ENCODE measurements at places on chromosomes 11 and 22.
A peak's percentile ranks its signal among the peaks of the same experiment; 100 is the strongest.

DNA sequence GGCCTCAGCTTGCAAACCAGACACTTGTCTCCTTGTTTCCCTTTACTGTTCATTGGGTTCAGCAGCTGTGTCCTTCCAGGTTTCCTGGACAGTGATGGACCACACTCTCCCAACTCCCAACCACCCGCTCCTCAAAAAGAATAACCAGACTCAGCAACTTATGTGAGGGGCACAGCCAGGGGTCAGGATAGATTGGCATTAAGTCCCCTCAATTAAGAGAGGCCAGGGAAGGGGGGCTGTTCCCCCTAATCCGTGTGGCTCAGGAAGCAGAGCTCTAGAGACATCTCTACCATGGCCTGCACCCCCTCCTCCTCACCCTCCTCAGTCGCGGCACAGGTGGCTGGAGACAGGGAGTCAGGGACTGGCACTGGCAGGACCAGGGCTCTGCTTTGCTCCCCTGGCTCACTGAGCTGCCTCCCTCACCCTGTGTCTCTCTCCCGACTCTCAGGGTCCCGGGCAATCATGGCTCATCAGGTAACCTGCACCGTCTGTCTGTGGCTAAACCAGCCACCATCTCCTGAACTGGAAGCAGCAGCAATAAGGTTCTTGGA, 111.7 kb downstream of the ZNF280B start:
- DNase-seq: no peak

GRCh38 chr11:72578991-72579815, 95.0 kb downstream of the PDE2A start:
- DNase-seq: no peak

DNA sequence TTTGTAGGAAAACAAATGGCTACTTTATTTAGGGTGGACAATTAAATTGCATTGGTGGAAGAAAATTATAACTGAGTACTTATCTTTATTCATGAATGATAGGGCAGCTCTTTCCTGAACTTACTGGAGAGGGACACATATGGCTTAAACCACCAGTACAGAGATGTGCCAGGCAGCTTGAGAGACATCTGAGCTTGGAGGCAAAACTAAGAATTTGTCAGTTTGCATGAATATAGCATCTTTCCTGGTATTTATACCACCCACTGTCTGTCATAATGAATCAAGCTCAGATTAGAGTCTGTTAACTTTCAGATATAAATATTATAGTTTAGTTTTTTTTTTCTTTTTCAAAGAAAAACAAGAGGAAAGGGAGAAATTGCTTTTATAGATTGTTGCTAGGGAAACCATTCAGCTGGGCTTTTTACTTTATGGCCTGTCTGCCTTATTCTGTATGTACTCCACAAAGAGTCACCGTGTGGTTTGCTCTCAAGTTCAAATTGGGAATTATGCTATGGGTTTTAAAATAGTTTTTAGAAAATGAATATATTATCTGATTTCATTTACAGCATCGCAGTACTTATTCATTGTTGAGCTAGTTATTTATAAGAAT, 477.0 kb upstream of the CHORDC1 start:
- DNase-seq: no peak

DNA sequence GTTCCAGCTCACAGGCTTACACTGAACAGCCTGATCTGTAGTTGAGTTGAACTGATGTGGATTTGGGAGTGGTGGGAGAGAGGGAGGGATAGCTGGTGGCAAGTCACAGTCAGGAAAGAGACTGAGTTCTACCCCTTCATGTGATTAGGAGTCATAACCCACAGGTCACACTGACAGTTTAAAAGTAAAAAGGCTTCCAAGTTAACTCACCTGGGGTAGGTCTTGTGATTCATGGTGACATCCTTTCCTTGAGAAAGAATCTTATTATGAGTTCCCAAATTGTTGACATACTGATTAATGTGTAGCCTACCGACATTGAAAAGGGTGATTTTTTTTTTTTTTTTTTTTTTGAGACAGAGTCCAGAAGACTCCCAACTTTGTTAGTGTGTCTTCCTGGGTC, 5.4 kb downstream of the IZUMO1R start:
- no peak for DNase-seq

DNA sequence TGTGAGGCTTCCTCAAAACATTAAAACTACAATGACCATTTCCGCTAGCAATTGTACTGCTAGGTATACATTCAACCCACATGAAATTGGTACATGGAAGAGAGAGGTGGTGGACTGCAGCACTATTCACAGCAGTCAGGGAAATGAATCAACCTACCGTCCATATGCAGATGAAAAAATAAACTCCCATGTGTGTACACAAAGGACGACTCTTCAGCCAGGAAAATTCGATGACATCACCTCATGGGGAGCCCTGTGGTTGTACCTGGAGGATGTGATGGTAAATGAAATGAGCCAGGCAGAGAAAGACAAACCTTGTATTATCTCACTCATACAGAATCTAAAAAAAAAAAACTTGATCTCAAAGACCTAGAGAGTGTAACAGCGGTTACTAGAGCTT, 23.3 kb downstream of the RFPL3 start:
- DNase-seq: no peak

DNA sequence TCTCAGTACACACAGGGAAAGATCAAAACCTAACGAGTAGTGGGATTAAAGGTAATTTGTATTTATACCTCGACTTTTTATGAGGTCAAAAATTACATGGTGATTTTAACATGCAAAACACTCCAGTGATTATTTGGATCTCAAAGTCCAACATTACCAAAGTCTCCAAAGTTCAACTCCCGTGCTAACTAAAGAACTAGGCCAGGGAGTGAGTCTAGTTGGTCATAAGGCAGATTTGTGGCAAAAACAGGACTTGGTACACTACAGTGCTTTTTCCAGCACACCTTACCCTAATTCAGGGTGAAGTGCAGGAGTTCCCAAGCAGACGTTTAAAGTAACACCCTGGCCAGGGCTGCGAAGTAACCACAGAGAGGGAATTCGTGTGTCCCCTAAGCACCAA, 1.1 kb downstream of the PUS3 start:
- DNase-seq: no peak

- DNase-seq: no peak
Measured at GRCh38 chr22:37328017-37328416, 45.7 kb downstream of the CYTH4 start.

DNA sequence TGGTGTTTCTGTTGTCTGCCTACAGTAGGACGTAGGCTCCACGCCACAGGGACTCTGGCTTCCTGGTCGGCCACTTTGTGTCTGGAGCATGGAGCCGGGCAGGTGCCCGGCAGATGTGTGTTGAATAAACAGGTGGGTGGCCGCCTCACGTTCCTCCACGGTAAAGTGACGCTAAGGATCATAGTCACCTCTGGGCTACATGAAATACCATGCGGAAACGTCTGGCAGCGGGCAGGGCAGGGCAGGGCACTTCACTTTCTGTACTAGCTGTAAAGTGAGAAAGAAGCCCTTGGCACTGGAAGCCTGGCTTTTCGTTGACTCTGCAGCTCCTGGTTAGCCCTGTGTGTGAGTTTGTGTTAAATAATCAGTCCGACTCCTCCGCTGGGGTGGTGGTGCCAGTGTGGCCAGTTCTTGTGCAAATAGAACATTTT, 52.4 kb downstream of the MCM5 start:
- no peak for DNase-seq

DNA sequence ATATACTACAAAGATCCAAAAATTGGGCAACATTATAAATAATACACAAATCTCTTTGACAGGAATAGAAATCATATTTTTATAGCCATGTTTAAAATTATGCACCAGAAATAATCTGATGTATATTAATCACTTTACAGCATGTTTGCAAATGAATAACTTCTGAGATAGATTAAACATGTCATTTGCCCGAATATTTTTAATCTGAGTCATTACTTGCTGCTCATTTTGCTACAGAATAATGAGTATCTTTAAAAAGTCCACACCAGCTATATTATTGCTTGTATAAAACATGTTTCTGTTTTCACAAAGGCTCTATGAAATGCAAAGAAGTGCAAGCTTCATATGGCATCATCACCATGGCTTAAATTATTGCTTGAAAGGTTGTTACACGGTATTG, 336.8 kb downstream of the GUCY1A2 start:
- DNase-seq: no peak

DNA sequence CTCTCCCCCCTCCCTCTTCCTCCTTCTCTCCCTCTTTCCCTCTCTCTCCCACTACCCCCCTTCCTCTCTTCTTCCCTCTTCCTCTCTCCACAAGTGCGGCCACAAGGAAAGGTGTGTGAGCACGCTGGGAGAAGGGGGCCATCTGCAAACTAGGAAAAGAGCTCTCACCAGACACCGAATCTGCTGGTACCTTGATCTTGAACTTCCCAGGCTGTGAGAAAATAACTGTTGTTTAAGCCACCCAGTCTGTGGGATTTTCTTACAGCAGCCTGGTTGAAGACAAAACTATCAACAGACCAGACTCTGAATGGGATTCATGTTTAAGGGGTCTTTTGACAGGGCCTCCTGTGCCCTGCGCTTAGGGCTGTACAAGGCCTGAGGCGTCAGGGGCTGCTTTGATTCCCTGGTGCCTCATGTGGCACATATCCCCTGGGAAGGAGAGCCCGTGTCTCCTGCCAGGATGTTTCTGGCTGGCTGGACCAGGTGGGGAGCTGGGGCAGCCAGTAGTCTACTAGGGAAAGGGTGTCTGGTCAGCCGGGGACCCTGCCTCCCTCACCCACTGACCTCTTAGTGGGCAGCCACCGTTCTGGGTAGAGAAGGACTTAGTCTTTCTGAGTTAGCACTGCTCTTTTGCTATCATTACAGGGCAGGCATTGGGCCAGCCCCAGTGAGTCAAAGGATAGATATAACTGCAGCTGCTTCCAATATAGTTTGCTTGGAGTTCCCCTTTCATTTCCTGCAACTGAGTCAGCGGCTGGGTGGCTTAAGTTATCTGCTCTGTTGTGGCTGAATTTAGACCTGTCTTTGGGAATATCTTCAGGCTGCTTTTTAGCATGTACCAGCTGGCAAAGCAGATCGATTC, 6.2 kb downstream of the PANX1 start:
- DNase-seq: no peak

DNA sequence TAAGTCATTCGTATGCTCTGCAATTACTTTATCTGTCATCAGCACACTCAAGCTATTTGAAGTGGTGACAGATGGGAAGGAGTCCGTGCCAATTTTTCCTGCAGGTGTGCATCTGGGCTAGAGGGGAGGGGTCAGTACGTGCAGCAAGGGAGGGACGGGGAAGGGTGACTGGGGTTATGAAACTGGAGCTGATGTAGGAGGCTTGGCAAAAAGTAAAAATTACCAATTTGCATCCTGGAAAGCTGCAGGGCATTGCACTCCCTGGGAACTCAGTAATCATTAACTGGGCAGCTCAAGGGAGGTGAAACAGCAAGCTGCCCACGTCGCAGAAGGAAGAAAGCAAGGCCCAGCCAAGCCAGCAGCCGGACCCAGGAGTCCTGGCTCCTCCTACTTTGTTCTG, 87.1 kb upstream of the TMEM45B start:
- DNase-seq: no peak

- DNase-seq: no peak
Measured at GRCh38 chr11:43880640-43881159, at the start of gene ALKBH3. ALKBH3 (plus strand) TSS chr11:43880831; CDS start chr11:43882653, 1,822 bp downstream.

DNA sequence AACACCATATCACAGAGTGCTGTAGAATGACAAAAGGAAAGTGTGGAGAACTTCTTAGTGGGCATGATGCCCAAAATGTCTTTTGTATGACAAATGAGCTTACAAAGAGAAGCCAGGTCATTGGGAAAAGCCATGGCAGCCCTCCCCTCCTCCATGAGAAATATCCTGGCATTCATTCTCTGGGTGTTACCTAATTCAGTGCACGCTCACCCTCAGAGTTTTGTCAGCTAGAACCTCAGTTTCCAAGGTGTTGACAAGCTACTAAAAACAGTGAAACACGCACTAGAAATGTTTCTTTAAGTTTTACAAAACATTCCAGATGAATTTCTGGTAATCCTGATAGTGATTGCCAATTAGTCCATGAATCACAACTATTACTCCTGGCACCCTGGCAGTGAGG, 105.4 kb upstream of the FSHB start:
- no peak for DNase-seq

DNA sequence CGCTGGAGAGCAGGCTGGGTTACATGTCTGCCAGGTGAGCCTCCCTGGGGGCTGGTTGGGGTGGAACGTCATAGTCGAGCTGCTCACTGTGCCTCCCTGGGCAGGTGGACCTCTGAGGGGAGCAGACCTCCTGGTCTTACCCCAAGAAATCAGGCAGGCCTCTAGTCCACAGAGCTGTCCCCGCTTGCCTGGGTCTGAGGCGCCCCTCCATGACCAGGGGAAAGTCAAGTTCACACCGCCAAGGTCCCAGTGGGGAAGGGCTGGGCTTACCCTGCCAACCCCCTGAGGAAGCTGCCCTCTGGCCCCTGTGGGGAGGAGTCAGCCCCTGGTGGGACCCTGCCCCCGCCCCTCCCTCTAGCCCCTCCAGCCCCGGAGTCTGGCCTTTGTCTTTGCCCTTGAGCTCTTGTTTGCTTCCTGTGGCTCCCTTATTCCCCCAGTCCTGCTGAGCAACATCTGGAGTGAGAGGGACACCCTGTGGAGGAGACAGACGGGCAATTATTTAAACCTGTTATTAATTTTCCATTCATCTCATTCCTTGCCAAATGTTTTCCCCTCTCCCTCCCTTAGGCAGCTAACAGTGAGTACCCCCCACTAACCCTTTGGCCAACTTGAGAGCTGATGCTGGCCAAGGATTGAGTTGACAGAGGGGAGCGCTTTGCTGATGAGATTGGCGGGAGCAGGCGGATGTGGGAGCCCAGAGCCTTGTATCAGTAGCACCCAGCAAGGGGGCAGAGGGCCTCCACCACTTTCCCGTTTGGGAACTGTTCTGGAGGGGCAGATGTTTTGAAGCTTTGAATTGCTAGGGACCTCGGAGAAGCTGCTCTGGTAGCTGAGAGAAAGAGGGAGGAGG, 83.4 kb downstream of the CEP164 start:
- DNase-seq: no peak

DNA sequence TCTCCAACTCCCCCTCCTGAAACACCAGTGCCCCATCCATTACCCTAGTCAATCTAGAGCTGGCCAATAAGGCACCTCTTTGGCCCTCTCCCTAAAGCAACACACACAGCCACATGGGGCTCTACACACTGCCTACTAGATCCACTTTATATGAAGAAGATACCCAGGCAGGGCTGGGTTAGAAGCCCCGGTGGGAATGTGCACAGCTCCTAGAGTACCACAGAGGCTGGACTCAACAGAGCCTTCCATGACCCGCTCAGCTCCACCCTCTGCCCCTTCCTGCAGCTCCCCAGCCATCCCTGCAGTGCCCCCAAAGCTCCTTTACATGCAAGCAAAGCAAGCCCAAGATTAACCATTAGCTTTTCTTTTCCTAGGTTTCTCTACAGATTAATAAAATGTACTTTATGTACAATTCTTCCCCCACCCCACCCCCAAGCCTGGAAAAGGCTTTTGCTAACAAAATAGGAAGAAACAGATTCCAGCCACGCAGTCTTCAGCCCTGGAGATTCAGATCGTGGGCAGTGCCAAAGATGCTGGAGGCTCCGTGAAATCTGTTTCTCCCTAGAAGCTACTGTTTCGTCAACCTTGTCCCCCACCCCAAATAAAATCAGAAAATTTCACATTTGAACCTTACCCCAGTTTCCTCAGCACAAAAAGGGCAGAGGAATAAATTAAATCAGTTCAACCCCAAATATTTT, 51.8 kb downstream of the IGSF9B start:
- no peak for DNase-seq

DNA sequence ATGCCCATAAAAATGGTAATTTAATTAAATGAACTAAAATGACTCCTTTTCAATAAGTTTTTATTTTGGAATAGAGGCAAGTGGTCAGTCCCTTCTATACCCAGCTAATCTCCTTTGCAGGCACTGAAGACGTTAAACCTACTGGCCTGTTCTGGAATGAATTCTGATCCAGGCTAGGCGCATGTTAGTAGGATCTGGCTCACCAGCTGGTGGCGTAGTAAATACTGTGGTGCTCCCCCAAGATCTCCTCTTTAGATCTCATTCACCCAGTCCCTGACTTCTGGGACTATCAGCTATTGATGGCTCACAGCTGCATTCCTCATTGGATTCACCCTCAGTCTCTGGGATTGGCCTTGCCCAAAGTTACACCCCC, 173.7 kb upstream of the DDI1 start:
- peak; percentile 67 for DNase-seq
